Natural killer cell treated with Interleukin-12 subunit alpha and Interleukin-12 subunit beta and Interleukin-15 and Interleukin-18, amount 100 ng/mL, for 72 hours (primary cell): ENCODE measurements at places on chromosomes 12 and 14. TPM values are rescaled to one million over a fixed set of nuclear protein-coding genes. Genes with fewer than 3 reads are reported as not detected.

DNA sequence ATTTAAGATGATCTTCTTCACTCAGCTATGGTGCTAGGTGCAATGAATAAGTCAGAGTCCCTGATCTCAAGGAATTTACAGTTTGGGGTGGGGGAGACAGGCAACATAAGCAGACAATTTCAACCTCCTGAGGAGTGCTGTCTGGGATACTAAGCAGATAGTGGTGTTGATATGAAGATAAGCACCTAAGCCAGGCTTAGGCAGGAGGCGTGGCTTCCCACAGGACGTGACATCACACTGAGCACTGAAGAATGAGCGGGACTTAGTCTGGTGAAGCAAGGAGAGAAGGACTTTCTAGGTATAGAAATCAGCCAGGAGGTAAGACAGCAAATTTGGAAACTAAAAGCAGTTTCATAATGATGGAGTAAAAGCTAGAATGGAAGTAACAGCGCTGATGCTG is 6.8 kb downstream of the PRPH start:
- peaks cover 5% of the 10 kb centered on the region for H3K4me1 ChIP-seq
- H3K27me3 ChIP-seq, result peaks cover 38% of the 10 kb centered on the region
- no peak for DNase-seq
- no peak overlapping the region for H3K27ac ChIP-seq
- no peaks in the 10 kb centered on the region for H3K36me3 ChIP-seq

- no peak overlapping the region for H3K4me3 ChIP-seq
- DNase-seq, result no peak
- H3K27ac ChIP-seq, result peak overlapping the region; percentile 75
- peaks cover 25% of the 10 kb centered on the region for H3K27me3 ChIP-seq
- H3K4me1 ChIP-seq, result peaks cover 13% of the 10 kb centered on the region
- H3K36me3 ChIP-seq, result no peaks in the 10 kb centered on the region
These were observed 44.7 kb upstream of the CHST11 start for GRCh38 chr12:104411826-104412641.

Gene SART3
- total RNA-seq, result 127 TPM

Gene ARHGEF25
- 0.52 TPM for total RNA-seq
